NCI-H510A treated with DMSO at 0.1 percent for 48 hours (cell line): ENCODE measurements at places on chromosomes 6 and 20.
A peak's percentile ranks its signal among the peaks of the same experiment; 100 is the strongest.

DNA sequence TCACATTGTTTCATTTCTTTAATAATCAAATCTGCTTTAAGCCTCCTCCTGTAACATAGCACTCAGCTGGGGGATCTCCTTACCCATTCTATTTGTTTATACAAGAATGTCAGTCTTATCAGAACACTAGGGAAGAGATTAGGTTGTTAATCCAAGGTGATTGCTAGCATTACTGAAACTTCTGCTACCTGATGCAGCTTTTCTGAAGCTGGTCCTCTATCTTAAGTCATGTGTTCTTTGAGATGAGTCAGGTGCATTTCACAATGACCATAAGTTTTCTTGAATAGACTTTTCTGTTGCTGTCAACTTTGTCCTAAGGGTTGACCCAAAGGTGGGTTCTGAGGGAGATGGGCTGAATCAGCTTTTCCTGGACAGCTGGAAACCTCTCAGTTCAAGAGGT lies 60.7 kb upstream of the SYNCRIP start:
- no peak for DNase-seq

- DNase-seq, result no peak
Observed at GRCh38 chr6:84739866-84740208, 24.6 kb downstream of the TBX18 start.

DNA sequence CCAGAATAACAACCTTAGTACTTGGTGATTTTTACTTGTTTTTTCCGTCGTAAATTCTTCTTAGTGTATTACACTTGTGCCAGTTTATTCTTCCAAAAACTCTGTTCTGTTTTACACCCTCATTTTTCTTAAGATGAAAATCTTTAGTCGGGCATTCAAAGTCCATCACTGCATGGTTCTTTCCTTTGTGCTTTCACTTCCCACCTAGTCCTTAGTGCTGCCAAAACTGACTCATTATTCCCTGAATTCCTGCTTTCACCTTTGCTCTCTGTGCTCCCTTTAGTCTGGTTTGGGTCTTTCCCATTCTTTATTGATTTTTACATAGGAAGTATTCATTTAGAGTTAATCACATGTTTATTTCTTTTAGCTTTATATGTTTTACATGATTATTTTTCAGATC lies 3.3 kb downstream of the TRMT11 start:
- no peak for DNase-seq

- no peak for DNase-seq
Observed at GRCh38 chr6:3948866-3949265, 99.7 kb downstream of the FAM50B start.

- DNase-seq, result no peak
Observed at GRCh38 chr6:35668096-35668495, 20.6 kb downstream of the FKBP5 start.

DNA sequence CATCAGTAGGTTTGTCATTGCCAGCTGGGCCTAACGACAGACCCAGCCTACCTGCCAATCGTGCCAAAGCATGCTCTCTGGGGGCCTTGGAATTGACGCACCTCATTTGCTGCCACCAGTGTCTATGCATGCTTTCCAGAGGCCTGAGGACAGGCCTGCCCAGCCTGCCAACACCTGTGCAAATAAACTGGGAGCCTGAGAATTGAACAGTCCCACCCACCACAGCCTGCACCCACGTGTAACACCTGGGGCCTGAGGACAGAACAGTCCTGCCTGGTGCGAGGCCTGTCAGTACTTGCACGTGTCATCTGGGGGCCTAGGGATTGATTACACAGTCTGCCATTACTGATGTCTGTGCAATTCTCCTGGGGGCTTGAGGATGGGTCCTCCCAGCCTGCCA lies 6.2 kb upstream of the RNF217 start:
- no peak for DNase-seq

GRCh38 chr20:1505361-1505760 lies 14.1 kb upstream of the SIRPB2 start:
- DNase-seq, result no peak

GRCh38 chr6:127515234-127515793 lies 3.8 kb downstream of the MTCL3 start:
- DNase-seq, result no peak

DNA sequence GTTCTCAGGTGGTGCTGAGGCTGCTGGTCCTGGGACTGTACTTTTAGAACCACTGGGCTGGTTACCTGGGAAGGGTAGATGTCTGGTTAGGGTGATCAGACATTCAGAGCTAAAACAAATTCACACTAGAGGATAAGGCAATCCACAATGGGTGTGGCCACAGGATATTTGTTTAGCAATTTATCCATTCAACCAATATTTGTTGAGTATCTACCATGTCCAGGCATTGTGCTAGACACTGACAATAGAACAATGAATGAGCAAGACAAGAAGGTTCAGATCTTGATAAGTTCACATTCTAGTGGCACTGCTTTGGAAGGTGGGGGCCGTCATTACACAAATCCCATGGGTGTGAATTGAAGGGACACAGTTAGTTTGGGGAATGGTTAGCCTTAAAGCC lies 131.7 kb downstream of the BCAS1 start:
- no peak for DNase-seq

DNA sequence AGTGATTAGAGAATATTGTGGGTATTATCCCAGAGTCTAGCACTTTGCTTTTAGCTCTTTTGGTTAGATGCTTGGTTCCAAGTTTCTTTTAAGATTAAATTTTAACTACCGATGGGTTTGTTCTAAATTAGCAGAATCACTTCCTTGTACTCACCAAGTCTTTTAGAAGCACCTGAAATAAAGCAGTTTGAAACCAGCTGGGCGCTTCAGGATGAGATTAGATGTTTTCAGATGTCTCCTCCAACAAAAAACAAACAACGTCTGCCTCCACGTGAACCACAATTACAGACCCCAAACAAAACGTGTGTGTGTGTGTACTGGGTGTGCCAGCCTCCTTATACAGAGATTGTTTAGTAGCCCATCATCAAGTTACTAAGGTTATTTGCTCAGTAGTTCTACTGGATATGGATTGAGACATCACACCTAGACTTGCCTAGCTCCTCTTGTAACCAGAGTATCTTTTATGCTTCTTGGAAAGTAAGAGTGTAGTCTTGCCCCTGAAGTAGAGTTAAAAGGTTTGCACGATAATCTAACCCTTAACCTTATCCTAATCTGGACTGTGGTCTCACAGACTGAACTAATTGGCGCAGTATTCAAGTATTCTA lies 2.3 kb downstream of the DSTN start:
- peak; percentile 51 for DNase-seq

- no peak for DNase-seq
Observed at GRCh38 chr20:46545077-46545826, 5.2 kb downstream of the OCSTAMP start.

GRCh38 chr6:52130440-52130839 lies 43.0 kb upstream of the PKHD1 start:
- no peak for DNase-seq

DNA sequence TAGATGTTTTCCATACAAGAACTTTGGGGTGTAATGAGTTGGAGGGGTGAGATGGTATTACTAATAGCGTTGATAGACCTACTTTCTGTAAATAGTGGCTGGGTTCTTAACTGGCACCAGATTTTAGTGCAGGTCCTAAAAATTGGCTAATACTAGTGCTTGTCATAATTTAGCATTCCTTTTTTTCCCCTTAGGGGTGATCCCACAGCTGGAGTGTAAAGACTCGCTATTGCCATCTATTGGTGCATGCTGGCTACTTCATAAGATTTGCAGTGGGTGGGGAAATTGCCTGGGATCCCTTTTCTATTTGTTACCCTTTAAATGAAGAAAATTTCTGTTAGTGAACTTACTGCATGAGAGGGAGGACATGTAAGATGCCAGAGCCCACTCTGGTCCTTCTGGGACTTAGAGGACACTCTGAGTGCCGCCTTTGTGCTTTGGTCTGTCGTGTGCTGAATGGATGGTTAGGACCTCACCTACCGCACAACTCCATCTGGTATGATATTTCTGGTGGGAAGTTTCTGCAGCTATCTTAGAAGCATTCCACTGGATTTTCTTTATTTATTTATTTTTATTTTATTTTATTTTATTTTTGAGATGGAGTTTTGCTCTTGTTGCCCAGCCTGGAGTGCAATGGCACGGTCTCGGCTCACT lies 195.5 kb downstream of the JARID2 start:
- peak; percentile 59 for DNase-seq

GRCh38 chr6:106512048-106512967 lies 117.0 kb downstream of the RTN4IP1 start:
- DNase-seq, result no peak

DNA sequence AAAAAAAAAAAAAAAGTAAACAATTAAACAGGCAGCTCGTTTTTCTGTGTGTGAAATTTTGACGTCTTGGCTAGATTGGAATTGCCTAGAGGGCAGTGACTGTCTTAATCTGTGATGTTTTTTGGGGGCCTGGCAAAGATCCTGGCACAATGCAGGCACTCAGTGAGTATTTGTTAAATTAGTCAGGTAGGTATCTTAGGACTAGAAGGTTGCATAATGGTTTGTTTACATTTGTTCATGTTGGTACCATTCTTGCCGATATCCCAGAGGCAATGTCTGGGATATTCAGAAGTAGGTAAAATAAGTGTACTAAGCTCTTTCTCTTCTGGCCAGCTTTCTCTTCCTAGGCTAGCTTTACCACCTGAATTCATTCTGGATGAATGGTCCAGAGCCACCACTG lies 2.5 kb downstream of the AAR2 start:
- no peak for DNase-seq

DNA sequence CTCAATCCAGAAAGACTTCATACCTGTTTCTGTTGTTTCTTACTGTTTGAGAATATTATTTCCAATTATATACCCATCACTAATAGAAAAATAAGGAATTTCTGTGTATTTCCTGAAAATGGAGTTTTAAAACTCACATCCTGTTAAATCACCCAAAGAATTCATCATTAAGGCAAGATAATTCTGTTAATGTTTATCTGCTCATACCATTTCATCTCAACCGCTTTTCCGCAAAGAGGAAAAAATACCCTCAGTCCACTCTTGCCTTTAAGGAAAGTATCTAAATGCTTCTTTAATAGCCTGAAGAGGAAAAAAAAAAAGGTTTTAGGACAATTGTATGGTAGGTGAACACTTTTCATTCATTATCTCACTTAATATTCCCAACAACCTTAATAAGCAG lies 7.3 kb downstream of the TPMT start:
- DNase-seq, result no peak

DNA sequence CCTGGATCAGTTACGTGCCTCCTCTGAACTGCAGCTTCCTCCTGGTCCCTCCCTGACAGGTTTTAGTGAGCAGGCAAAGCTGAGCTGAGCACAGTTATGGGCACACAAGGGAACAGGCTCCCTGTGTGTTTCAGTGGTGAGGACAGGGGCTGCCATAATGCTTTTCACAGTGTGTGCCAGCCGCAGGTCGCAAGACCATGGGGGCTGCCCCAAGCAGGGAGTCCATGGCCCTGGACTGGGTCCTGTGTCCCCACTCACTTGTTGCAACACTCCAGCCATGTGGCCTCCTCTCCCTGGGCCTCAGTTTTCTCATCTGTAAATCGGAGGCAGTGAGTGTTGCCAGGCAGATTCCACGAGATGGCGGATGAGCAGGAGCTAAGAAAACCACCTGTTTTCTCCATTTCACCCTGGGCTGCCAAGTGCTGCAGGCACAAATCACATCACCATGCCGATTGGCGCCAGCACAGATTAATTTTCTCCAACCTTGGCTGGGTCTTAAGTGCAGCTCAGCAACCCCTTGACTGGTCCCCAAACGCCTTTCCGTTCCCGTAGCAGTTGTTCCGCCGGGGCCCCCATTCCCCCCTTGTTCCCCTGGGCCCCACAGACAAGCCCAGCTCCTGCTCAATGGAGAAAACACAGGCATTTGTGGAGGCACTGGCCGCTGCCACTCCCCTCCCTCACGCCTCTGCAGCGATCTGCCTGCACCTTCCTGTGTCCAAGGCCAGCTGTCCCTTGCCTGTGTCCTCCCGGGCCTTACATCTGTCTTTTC lies 57.1 kb upstream of the NNAT start:
- DNase-seq, result no peak

GRCh38 chr20:40181676-40182075 lies 507.4 kb downstream of the MAFB start:
- no peak for DNase-seq
